Fibroblast of upper back skin (primary cell): ENCODE measurements at places on chromosomes 4 and X.
A peak's percentile ranks its signal among the peaks of the same experiment; 100 is the strongest.

DNA sequence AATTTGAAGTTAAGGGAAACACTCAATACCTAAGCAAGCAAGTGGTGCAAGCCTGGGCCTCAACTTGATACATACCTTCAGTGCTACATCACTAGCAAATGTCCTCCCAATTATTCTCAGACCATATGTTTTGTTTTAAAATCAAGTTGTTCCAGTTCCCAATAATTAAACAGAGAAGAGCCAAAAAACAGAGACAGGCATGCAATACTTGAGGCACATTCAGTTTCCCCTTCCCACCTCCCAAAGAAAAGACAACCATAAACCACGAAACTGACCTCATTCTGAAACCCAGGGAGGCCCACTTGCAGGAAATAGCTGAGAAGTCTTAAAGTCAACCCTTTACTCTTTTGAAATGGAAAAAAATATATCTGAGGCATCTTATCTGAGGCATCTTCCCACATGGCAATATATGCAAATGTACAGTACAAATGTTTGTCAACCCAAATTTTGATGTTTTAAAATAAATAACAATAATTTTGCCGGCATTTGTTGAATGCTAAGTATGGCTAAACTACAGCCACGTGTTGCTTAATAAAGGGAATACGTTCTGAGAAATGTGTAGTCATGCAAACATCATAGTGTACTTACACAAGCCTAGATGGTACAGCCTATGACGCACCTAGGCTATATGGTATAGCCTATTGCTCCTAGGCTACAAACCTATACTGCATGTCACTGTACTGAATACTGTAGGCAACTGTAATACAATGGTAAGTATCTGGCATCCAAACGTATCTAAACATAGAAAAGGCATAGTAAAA, 147.5 kb downstream of the TSPAN5 start:
- DNase-seq = peak; percentile 98

DNA sequence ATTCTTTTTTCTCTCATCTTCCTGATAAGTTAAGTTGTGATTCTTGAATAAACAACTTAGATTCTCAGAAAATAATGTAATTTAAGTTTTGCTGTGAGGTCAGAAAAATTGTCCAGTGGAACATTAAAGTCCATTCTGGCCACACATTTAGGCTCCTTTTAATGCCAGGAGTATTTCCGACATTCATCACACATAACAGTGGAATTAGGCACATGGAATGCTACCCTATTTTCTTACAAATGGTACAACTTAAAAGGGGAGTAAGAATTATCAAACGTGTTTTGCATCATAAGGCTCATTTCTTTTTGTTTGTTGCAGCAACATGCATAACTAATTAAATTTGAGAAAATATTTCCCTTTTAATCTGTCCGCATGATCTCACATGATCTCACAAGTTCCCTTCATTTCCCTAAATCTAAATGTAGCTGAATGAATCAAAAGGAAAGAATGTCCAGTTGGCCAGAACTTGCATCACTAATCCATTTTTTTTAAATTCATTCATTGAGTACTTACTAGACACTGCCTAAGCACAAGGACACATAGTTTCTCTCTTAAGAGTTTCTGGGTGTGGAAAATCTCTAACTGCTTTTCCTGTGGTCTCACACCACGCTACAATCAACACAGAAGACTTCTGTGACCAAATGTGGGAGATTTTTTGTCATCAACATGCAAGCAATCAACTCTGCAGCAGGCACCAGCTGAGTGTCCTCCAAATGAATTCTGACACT, 22.0 kb downstream of the SPARCL1 start:
- peak; percentile 86 for DNase-seq

DNA sequence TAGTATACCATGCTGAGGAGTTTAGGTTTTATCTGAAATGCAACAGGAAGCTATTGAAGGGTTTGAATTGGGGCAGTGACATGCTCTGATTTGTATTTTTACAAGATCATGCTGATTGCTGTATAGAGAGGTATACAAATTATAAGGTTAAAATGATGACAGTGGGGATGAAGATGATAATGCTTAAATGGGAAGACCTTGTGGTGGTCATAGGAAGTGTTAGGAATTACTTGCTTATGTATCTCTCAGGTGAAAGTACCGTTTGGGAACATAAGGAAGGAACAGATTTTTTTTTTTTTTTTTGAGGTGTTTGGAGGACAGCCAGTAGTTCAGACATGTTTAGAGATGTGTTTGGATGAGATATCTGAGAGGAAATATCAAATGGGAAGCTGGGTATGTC, 5.0 kb downstream of the BMP2K start:
- DNase-seq = no peak

GRCh38 chr4:72031868-72032608, at the start of gene NPFFR2:
TSS of gene NPFFR2 (plus strand) at chr4:72032000. CDS start at chr4:72128592, 96,592 bp downstream.
- DNase-seq = peak; percentile 10

GRCh38 chr4:86845593-86845992, 3.6 kb downstream of the SLC10A6 start:
- DNase-seq = no peak

- DNase-seq = peak; percentile 62
These were observed 1682.3 kb upstream of the TENM3 start for GRCh38 chr4:180560896-180561295.

- DNase-seq = no peak
These were observed 131.2 kb upstream of the HCCS start for GRCh38 chrX:10979956-10980355.

DNA sequence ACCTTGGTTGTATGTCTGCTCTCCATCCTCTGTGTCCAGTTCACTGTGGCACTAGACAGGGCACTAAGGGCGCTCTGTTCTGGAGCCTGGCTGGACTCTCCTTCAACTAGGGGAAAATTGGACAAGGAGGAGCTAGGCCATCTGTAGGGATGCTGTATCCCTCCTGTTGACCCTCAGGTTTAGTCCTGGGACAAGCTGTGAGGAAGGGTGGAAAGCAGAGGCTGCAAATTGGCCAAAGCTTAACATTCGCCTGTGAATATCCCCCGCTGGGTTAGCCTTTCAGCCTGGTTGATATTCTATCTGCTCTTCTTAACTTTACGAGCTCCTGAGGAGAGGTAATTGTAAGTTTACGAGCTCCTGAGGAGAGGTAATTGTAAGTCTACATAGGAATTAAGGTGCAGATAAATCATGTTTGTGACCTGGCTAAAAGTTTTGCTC, 64.4 kb upstream of the ENPEP start:
- no peak for DNase-seq

GRCh38 chr4:150625033-150625432, 43.1 kb downstream of the MAB21L2 start:
- no peak for DNase-seq

DNA sequence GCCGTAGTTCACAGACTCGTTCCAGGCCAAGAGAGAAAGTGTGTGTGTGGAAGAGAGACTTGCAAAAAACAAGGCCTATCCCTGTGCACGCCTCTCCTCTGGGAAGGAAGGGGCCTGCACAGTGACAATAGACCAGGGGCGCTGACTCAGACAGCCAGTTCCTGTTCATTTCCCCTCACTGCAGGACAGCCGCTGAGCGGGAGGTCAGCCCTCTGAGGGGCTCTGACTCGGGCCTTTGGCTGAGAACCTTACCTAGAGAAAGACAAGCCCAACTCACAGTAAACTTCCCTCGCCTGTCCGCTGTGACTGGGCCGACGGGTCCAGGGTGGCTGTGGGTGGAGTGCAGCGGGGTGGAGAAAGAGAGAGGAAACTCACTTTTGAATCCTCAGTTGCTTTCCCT, 52.1 kb downstream of the RTL5 start:
- no peak for DNase-seq

- peak; percentile 61 for DNase-seq
These were observed 1768.5 kb downstream of the PCDH7 start for GRCh38 chr4:32488690-32489089.

- DNase-seq = no peak
These were observed 1221.1 kb upstream of the ADGRL3 start for GRCh38 chr4:59979061-59979460.

DNA sequence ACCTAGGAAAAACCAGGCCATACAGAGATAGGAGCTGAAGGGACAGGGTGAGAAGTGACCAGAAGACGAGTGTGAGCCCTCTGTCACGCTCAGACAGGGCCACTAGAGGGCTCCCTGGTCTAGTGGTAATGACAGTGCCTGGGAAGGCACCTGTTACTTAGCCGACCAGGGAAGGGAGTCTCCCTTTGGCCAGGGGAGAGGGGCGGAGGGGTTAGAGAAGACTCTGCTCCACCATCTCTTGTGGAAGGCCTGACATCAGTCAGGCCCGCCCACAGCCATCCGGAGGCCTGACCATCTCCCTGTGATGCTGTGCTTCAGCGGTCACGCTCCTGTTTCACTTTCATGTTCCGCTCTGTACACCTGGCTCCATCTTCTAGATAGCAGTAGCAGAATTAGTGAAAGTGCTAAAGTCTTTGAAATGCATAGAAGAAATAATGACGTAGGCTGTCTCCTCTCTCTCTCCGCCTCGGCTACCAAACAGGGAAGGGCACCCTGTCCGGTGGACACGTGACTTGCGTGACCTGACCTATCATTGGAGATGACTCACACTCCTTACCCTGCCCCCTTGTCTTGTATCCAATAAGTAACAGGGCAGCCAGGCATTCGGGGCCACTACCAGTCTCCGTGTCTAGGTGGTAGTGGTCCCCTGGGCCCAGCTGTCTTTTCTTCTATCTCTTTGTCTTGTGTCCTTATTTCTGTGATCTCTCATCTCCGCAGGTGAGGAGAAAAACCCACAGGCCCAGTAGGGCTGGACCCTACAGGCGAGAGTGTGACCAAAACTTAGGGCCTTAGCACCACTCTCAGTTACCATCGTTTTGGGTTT, 26.7 kb downstream of the HTT-AS start:
- DNase-seq = peak; percentile 32

GRCh38 chr4:19399001-19399400, 852.7 kb upstream of the SLIT2 start:
- peak; percentile 53 for DNase-seq

DNA sequence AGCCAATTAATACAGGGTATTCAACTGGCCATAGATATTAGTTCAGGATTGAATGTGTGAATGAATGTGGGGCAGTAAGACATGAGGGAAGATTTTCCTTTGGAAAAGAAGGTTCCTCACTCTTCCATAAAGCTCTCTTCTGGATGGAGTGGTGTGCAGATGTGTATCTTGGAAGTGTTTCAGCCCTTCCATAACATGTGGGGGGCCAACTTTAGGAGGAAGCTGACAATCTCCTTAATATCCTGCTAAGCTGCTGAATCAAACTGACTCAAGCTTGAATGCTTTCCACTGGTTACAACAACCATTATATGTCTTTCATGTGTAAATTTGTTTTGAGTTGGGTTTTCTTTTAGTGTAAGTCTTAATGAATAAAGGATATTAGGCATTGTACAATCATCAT, 40.3 kb downstream of the FANCB start:
- DNase-seq = peak; percentile 55

GRCh38 chrX:154349979-154350378, 24.5 kb downstream of the FLNA start:
- no peak for DNase-seq

GRCh38 chr4:183430317-183430993, 14.0 kb upstream of the CDKN2AIP start:
- no peak for DNase-seq

DNA sequence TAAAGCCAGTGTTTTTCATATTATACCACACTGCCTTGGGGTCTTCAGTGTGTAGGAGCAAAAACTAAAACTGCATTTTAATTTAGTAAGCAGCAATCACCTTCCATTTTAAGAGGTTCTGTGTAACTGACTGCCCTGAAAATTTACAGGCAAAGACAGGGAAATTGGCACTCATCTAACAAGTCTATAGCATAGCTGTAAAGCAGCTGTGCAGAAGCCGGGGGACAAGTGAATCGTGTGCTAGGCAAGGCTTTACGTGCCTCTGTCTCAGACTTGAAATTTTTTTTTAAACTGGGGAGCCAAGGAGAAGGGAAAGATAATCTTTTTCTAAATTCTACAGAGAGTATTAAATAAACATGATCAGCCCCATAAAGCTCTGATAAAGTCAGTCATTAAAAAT, 39.7 kb downstream of the TSPAN5 start:
- no peak for DNase-seq

- DNase-seq = peak; percentile 25
These were observed 435.6 kb downstream of the FAT4 start for GRCh38 chr4:125750399-125750798.

DNA sequence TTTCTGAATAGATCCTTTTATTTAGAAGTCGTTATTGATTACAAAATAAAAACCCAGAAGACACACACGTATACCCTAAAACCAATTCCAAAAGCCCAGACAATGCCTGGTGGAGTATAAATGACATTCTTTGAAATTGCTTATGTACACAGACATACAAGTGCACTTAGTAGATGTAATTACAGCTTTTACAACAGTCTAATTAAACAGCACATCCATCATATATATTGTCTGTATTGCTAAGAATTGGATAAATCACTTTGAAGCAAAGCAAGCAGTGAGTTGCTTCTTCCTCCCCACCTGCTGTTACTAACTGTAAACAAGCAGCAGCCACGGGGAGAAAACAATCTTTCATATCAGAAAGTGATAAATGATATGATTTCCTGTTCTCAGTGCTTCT, 645.7 kb downstream of the TLL1 start:
- no peak for DNase-seq

DNA sequence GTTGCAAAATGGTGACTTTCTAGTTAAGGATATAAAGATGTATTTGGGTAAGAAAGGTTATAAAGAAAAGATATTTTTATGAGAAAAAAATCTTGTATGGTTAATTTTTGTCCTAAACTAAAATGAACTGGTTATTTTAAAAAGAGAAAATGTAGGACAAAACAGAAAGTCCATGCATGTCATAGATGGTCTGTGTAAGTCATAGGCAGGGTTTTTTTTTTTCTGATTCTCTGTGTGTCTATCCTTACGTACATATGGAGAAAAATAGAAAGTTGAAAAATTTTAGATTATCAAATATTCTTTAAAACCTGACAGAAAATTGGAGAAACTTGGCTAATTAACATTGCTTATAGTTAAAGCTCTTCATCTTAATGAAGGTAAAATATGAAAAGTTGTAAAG, 493.4 kb downstream of the IQCM start:
- no peak for DNase-seq

GRCh38 chr4:66567551-66567950, 897.3 kb upstream of the EPHA5 start:
- DNase-seq = no peak

- no peak for DNase-seq
These were observed 328.7 kb downstream of the GABRG1 start for GRCh38 chr4:45795135-45795534.

DNA sequence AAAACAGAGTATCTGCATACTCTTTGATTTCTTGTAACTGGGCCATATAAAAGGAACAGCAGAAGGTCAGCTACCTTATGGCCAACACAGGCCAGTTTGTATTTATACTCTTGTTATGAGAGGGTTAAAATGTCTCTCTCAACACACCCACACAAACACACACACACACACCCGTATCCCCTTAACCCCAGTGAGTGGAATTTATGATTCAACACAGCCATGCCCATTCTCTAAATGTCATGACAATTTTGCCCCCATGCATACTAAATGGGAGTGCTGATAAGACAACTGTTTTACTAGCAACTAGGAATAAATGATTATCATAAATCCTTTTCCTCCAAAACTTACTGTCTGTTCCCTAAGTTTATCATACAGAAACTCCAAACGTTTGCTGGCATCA, 22.1 kb upstream of the SCD5 start:
- DNase-seq = no peak

- DNase-seq = no peak
These were observed 1.4 kb upstream of the PHKA1 start for GRCh38 chrX:72715546-72715945.

- no peak for DNase-seq
These were observed 112.1 kb downstream of the ARHGAP6 start for GRCh38 chrX:11553594-11553993.
